Fibroblast of skin of right quadriceps (primary cell): ENCODE measurements at places on chromosomes 3 and 15.
A peak's percentile ranks its signal among the peaks of the same experiment; 100 is the strongest.

DNA sequence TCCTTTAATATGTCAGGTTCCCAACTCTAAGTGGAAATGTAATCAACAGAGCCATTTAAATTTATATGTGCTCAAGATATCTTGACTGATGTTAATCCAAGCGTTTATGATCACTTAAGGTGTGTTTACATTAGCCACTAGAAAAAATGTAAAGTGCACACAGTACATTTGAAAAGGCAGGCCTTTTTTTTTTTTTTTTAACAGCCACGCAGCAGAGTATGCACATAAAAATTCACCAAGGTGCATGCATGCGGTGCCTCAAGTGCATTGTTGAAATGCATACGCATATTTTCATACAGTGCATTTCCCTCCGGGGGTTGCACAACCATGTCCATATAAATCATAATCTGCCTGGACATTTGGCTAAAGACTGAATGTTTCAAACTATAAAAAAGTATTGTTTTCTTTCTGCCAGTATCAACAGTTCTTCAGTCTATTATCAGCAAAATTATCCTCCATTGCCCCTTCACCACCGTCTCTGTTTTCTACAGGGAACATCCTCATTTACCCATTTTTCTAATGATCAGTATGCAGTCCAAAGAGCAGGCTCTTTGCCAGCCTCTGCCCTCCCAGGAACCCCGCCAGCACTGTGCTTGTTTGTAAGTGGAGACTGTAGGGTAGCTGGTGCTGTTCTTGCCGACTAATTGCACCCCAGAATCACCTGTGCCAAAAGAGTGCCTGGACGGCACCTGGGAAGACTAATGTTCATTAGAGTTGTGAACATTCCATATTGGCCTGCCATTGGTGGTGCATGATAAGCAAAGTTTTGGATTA lies 611.2 kb upstream of the CFAP20DC start:
- DNase-seq: no peak

DNA sequence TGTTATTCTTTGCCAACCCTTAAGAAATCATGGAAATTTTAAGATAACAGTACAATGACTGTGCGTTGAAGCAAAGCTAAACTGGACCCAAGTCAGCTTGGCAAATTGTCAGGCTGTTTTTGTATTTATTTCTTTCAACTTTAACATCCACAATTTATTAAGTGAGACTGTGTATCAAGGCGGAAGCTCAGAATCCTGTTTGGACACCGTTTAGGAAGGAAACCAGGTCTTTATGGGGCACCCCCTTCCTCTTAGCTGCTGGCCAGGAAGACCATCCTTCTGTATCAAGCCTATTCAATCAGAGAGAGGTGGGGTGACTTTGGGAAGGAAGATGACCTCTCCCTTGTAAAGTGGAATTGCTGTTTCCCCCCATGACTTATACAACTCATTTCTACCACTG lies 166.0 kb downstream of the MCTP2 start:
- no peak for DNase-seq

DNA sequence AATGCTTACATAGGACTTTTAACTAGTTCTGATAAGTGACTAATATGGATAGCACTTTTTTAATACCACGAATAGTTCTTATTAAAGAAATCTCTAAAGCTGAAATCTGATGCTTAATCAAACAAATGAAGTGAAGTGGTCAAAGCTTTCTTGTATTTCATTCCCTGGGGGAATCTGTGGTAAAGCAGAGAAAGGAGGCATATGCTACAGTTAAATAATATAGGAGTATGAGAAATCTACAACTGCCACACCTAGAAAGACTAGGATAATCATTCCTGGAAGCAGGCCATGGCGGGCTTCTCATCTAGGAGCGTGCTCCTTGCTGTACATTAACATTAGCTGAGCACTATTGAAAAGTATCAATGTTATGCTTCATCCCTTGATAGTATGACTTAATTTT lies 835.7 kb downstream of the OTOL1 start:
- peak; percentile 31 for DNase-seq

DNA sequence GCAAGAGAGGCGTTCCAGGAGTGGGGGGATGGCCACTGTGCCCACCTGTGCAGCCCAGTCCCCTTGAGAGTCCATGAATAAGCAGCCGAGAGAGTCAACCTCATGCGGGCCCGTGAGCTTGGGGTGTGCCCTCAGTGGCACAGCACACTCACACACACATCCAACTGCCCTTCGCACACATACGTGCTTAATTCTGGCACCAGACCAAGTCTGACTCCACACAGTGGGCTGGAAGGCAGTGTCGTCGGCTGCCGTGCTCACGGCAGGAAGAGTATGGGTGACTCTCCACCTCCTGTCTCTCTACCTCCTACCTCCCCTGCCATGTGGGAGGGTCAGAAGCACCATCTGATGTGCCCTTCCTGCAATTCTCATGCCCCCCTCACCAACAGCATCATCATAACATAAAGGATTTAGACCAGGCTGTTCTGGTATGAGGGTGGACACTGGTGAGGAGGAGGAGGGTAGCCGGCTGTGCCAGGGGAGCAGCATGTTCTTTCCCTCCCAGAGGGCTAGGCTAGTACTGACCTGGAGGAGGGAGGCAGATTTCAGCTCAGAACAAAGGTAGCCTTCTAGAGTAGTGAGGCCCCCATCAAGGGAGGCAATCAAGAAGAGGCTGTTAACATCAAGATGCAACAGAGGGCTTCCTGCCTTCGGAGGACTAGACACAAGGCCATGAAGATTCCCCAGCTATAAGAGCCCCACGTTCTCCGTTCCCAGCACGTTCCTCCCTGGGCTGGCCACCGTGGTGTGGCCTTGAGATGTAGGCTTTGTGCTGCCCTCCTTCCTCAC lies 5.3 kb upstream of the STRA6 start:
- DNase-seq: no peak

DNA sequence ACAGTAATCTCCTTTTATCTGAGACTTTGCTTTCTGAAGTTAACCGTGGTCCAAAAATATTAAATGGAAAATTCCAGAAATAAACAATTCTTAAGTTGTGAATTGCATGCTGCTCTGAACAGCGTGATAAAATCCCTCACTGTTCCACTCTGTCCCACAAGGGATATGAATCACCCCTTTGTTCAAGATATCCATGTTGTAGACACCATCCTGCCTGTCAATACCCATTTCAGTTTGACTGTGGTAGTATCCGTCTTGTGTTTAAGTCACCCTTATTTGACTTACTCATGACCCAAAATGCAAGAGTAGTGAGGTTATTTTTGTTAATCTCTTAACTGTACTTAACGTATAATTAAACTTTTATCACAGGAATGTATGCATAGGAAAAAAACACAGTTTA lies 435.0 kb downstream of the SHQ1 start:
- DNase-seq: peak; percentile 14

DNA sequence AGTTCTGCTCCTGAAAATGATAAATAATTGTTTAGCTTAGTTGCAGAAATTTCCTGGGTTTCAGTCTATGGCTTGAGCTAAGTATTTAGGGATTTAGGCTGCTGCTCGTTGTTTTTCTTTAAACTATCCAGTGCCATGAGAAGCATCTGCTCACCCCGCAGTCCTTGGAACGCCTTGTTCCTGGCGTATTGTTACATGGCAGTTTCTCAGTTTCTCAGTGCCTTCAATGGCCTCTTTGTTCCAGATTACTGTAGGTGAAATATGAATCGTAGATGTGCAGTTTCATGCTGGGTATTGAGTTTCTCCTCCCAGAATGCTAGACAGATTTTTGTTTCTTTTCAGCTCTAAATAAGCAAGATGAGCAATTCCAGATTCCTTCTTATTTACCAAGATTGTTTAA lies 269.5 kb upstream of the GBE1 start:
- DNase-seq: no peak

- no peak for DNase-seq
These were observed 2.5 kb downstream of the COL7A1 start for GRCh38 chr3:48592519-48593087.

GRCh38 chr3:157115069-157116006 lies 44.6 kb downstream of the CCNL1 start:
- DNase-seq: peak; percentile 35

GRCh38 chr3:107242579-107242978 lies 134.7 kb upstream of the CCDC54 start:
- no peak for DNase-seq

- no peak for DNase-seq
These were observed 49.9 kb upstream of the RAB6B start for GRCh38 chr3:133945381-133946095.

- no peak for DNase-seq
These were observed 603.1 kb downstream of the MCTP2 start for GRCh38 chr15:94834494-94834893.

GRCh38 chr15:52436981-52437380 lies 91.7 kb downstream of the MYO5A start:
- peak; percentile 26 for DNase-seq

- DNase-seq: no peak
These were observed 15.1 kb downstream of the LRRC3B start for GRCh38 chr3:26637698-26638097.

DNA sequence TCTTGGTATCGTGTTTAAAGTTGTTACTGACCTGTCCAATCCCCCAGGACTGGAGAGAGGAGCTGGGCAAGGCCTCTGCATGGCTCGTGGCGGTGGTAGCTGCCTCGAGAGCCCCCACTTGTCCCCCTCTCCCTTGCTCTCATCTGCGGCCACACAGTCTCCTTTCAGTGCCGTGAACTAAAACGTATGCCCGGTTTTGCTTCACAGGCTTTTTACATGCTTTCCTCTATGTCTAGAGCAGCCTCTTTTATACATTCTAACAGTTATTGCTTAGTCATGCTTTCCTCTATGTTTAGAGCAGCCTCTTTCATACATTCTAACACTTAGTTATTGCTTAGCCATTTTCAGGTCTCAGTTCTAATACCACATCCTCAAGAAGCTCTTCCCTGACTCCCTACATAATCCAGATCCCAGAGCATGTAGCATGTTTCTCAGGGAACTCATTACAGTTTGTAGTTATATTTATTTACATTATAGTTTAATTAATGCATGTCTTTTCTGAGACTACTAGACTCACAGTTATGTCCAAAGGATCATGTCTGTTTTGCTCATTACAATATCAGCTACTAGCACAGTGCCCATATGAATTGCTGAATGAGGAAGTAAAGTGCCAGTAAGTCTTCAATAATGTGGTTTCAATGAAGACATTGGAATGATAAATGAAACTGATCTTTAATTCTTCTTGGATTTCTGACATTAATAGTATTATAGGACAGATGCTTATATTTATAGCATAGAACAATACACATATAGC lies 66.5 kb upstream of the TBL1XR1 start:
- DNase-seq: peak; percentile 18

DNA sequence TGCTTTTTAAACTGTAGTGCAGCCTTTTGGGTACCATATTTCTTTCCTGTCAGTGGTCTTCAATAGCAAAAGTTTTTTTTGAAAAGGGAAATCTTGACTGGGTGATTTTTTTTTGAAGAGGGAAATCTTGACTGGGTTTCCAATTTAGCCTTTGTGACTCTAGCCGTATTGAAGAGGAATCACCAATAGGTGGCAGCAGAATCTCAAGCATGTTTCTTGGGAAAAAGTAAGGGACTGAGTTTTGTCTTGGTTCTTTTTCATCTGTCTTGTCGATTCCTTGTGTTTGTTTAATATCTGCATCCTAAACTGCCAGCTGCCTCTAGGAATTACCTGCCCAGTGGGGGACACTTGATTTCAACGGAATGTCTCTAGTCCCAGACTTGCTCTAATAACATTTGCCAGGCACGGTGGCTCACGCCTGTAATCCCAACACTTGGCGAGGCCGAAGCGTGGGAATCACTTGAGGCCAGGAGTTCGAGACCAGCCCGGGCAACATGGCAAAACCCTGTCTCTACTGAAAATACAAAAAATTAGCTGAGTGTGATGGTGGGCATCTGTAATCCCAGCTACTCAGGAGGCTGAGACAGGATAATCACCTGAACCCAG lies 89.2 kb downstream of the RBPMS2 start:
- peak; percentile 48 for DNase-seq

DNA sequence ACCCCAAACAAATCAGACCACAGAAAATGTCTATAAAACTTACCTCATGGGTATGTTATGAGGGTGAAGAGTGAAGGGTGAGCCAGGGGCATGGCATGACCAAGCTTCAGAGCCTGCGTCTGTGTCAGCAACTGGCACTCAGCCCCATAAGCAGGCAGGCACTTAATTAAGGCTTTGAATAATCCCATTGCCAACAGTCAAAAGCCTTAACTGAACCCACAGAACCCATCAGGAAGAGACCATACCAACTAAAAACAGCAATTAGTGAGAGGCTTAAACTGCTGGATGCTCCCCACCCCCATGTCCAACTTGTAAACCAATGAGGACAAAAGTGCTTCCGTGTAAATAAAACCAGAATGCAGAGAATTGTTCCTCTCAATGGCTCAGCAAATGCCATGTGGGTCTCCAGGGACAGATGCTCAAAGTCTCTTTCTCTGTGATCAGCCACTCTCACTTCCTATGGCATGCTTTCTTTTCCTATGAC lies 126.0 kb downstream of the MYLK start:
- DNase-seq: peak; percentile 80

- DNase-seq: peak; percentile 73
These were observed 100.9 kb downstream of the MYO5A start for GRCh38 chr15:52427804-52428203.

DNA sequence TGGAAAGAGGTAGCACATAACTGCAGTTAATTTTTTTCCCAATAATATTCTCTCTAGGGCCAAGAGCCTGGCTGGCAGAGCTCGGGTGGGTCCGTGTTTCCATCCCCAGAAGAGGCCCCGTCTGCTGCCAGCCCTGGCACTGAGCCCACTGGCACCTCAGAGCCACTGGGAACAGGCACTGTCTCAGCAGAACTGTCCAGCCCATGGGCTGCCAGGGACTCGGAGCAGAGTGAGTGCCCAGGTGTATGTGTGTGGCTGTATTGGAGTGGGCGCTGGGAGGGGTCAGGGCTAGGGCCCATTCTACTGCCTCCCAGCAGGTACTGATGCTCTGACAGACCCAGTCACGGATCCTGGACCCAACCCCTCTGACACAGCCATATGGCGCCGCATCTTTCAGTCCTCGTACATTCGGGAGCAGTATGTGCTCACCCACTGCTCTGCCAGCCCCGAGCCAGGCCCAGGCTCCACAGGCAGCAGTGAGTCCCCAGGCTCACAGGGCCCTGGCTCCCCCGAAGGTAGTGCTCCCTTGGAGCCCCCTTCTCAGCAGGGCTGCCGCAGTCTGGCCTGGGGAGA lies 8.9 kb downstream of the VWA5B2 start:
- DNase-seq: no peak
